ENCODE measurements at places on chromosomes 5 and 9.

GRCh38 chr5:194102-194501 lies 2.8 kb downstream of the LRRC14B start:
- DNase-seq = no peak

DNA sequence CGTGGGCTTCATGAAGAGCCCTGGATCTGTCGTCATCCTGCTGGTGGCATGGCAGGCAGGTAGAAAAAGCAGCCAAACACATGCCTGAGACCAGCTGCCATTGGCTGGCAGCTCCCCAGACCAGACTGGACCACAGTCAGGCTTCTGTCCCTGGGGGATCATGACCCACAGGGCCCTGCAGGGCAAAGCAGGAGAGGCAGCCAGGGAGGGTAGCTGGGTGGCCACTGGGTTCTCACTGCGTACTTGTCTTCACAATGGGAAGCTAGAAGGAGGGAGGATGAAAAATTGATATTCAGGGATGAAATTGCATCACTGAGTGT lies 67.8 kb upstream of the GARNL3 start:
- DNase-seq = no peak

DNA sequence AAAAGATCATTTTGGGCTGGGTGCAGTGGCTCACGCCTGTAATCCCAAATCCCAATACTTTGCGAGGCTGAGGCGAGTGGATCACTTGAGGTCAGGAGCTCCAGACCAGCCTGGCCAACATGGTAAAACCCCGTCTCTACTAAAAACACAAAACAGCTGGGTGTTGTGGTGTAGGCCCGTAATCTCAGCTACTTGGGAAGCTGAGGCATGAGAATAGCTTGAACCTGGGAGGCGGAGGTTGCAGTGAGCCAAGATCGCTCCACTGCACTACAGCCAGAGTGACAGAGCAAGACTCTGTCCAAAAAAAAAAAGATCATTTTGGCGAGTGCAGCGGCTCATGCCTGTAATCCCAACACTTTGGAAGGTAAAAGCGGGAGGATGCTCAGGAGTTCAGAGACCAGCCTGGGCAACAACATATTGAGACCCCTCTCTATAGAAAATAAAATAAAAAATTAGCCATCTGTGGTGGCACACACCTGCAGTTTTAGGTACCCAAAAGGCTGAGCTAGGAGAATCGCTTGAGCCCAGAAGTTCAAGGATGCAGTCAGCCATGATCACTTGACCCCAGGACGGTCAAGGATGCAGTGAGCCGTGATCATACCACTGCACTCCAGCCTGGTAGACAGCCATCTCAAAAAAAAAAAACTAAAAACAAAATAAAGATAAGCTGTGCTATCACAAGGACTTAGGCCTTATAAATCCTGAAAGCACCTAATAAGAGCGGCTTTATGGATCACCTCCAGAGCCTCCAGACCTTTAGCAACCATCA lies 16.2 kb downstream of the PPP2CA start:
- no peak for DNase-seq

GRCh38 chr5:58240322-58240721 lies 219.6 kb downstream of the PLK2 start:
- no peak for DNase-seq

DNA sequence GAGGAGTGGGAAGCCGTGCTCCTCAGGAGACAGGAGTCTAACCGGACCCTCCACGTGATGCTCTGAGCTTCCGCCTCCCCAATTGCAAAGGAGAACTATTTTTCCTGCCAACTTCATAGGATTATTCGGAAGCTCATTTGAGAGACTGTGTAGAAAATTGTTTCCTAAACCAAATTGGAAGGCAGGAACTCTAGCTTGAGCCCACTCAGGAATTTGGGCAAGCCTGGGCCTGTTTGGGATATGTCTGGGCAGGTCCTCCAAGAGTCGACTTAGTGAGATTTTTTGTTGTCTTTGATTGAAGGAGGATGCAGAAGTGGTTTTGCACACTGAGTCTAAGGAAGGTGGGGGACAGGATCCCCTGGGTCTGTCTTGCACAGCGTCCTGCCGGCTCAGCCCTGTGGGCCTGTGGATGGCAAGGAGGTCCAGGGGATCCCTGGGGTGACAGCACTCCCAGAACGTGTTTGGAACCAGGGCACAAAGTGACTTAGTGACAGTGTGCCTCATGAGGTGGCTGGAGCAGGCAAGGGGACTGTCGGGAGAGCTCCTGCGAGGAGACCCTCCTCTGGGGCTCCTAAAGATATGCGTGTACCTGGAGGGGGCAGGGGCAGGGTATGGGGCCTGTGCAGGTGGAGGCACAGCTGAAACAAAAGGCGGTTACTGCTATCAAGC lies 283.3 kb downstream of the NSG2 start:
- DNase-seq = no peak

DNA sequence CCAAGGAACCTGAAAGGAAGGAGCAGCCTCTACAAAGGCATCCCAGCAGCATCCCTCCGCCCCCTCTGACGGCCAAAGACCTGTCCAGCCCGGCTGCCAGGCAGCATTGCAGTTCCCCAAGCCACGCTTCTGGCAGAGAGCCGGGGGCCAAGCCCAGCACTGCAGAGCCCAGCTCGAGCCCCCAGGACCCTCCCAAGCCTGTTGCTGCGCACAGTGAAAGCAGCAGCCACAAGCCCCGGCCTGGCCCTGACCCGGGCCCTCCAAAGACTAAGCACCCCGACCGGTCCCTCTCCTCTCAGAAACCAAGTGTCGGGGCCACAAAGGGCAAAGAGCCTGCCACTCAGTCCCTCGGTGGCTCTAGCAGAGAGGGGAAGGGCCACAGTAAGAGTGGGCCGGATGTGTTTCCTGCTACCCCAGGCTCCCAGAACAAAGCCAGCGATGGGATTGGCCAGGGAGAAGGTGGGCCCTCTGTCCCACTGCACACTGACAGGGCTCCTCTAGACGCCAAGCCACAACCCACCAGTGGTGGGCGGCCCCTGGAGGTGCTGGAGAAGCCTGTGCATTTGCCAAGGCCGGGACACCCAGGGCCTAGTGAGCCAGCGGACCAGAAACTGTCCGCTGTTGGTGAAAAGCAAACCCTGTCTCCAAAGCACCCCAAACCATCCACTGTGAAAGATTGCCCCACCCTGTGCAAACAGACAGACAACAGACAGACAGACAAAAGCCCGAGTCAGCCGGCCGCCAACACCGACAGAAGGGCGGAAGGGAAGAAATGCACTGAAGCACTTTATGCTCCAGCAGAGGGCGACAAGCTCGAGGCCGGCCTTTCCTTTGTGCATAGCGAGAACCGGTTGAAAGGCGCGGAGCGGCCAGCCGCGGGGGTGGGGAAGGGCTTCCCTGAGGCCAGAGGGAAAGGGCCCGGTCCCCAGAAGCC lies 30.8 kb downstream of the CD180 start:
- DNase-seq = peak; percentile 39

- DNase-seq = no peak
Measured at GRCh38 chr5:52789378-52789777, 1.7 kb downstream of the ITGA1 start.

GRCh38 chr5:36701085-36701698 lies 94.8 kb downstream of the SLC1A3 start:
- DNase-seq = no peak

DNA sequence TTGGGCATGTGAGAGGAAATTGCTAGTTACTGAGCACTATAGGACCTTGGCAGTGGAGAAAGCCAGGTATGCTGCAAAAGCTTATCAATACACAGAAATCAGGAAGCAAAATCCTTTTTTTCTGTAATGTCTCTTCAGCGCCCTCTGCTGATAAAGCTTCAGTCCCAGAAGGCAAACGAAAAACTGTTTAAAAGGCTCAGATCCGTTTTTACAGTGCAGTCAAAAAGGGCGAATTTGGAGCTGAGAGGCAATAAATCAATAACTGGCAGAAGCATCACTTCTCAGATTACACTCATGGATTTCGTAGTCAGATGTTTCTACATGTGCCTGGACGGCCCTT lies 1.1 kb upstream of the MAN2A1 start:
- peak; percentile 88 for DNase-seq

GRCh38 chr9:123026425-123026824 lies 7.0 kb upstream of the GPR21 start:
- DNase-seq = no peak

GRCh38 chr5:62547945-62548630 lies 30.5 kb upstream of the LRRC70 start:
- DNase-seq = no peak

GRCh38 chr5:37663538-37663937 lies 176.3 kb downstream of the GDNF start:
- DNase-seq = no peak

GRCh38 chr9:116000748-116001329 lies 152.8 kb upstream of the PAPPA start:
- no peak for DNase-seq

DNA sequence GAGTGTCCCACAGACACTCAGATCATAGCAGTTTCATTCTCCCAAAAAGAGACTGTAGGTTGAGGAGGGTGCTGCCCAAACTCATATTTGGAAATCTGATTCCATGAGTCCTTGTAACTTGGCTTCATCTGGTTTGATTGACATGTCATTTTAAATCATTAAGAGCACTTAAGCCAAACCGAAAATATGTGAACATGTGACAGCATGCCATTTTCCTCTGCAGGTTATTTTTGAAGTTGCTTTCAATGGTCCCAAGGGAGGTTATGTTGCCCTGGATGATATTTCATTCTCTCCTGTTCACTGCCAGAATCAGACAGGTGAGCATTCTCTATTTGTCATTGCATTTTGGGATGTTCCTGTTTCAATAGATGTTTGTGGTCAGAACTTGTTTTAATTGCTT lies 87.6 kb downstream of the MAMDC2 start:
- DNase-seq = no peak

GRCh38 chr5:14749579-14750101 lies 85.1 kb downstream of the OTULIN start:
- no peak for DNase-seq

GRCh38 chr5:88792144-88792840 lies 90.7 kb downstream of the MEF2C start:
- no peak for DNase-seq

DNA sequence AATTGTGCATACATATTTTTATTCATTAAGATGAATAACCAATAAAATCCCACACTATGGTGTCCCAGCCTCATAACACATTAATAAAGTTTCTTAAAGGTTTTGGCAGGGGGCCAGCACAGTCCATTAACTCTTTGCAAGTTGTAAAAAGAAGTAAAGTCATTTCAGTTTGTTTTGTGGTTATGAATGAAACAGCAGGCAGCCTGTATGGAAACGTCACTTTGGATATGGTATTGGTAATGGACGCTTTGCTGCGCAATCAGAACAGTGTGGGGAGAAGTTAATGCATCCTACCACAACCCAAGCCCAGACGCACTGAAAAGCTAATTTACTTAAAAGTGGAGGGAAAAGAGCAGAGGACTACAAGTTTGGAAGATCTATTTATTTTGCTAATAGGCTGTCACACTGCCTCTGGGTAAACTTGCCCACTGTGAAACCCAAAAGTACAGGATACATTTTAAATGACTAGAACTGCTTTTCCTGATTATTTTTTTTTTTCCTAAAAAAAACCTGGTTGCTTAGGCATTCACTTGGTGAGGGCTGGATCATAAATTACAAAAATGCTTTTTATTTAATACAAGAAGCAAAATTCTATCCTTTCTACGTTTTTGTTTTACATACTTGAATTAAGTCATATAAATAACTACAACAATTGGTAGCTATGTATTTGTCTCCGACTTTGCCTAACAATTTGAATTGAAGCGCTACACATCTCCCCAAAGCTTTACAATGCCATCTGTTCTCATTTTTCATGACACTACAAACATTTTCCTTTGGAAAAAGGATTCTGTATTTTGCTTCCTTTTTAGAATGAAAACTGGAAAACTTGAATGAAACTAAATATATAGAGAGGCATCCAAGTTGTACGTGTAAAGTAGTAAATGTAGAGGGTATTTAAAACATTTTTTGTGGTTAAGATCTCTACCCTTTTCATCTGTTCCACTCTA lies 104.3 kb downstream of the NFIB start:
- DNase-seq = no peak

DNA sequence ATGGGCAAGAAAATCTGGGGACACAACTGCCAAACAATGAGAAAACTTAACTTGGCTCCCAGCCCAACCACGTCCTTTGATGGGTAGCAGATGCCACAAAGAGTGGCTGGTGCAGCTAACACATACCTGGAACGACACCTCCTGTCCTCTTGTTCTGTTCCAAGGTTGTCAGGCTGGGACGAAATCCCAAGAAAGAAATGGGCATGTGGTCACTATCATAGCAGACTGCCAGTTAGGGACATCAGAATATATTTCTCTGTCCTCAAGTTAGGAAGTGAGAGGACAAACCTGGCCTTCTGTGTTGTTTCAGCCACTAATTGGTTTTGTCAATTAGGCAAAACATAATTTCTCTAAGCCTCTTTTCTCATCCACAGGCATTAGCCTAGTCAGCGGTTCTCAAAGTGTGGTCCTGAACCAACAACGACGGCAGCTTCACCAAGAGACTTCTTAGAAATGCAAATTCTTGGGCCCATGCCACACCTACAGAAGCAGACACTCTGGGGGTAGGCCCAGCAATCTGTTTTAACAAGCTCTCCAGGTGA lies 63.4 kb downstream of the RAPGEF1 start:
- DNase-seq = no peak

DNA sequence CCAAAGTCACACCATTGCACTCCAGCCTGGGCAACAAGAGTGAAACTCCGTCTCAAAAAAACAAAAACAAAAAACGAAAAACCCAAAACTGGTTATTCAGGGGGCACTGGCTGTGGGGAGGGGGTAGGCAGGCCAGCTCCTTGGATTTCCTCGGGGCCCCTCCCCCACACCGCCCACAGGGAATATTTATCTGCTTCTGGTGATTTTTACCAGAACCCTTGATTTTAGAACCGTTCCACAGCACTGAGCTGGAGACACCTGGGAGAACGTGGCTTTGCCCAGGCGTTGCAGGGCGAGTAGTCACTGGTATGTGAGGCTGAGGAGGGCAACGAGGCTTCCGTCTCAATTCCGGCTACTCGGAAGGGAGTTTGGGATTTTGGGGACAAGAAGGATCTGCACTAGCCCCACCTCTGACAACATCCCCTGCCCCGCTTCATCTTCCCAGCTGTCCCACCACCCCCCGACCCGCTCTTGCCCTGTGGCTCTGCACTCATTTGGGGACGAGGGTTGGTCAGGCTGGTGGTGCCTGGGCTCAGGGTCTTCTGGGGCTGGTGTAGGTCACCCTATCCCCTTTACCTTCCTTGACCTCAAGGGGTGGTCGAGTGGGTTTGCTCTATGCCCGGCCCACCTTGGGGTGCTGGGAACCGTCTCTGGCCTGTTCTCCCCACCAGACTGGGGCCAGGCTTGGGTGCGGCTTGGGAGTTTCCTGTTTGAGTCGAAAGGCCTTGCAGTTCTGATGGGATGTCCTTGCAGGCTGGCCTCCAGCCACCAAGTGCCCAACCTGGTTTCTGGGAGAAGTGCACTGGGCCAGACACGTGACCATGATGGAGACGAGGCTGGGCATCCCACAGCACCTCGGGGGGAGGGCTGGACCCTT lies 3.5 kb downstream of the AHRR start:
- DNase-seq = no peak

- no peak for DNase-seq
Measured at GRCh38 chr5:218457-219291, 554 bp downstream of the SDHA start.

GRCh38 chr9:34590381-34591247 lies 1.1 kb upstream of the CNTFR start:
- no peak for DNase-seq

GRCh38 chr9:7174884-7175283 lies 417.1 kb downstream of the KDM4C start:
- DNase-seq = no peak

Data from NCI-H2029 treated with DMSO at 0.1 percent for 48 hours (cell line).